AG04450 (cell line): ENCODE measurements at places on chromosomes 3 and 15. TPM values are rescaled to one million over a fixed set of nuclear protein-coding genes. Genes with fewer than 3 reads are reported as not detected.

The GABRA5 gene
- 3.5 and 3.6 TPM in 2 replicates for polyA plus RNA-seq

The SLC12A1 gene
- polyA plus RNA-seq, result not detected in 2 replicates

The RFTN1 gene
- 97.3 and 110 TPM in 2 replicates for polyA plus RNA-seq

The KBTBD13 gene
- polyA plus RNA-seq, result not detected in 2 replicates

The SEMA3G gene
- polyA plus RNA-seq, result 0.02 TPM in 1 of 2 replicates, not detected in the other

- no peak for DNase-seq
These were observed 787 bp downstream of the TRPM1 start for GRCh38 chr15:31100738-31101137.

GRCh38 chr3:23314981-23315762, 112.0 kb downstream of the UBE2E2 start:
- no peak for DNase-seq

GRCh38 chr15:63396152-63396928, 14.7 kb upstream of the CA12 start:
- no peak for DNase-seq

DNA sequence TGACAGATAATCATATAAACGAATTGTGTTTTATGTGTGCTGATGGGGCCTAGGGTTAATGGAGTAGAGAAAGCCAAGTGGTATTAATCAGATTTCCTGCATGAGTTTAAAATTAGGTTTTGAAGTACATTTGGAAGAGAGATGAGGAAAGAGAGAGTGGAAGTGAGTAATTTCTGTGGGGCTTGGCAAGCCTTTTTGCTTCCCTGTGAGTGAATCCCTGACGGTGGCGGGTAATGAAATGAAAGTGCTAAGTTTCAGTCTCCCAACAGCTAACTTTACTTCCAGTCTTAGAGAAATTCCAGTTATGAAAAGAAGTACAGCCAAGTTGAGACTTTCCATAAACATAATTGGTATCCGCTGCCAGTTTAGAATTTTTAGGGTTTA, 139.4 kb downstream of the BBX start:
- DNase-seq, result no peak

- no peak for DNase-seq
These were observed 105.7 kb downstream of the MBNL1 start for GRCh38 chr3:152374262-152374990.

- no peak for DNase-seq
These were observed 1.5 kb downstream of the TCAIM start for GRCh38 chr3:44340058-44340395.
